Activated naive CD8-positive, alpha-beta T cell treated with anti-CD3 and anti-CD28 coated beads, Interleukin-2, amount 50 U/mL, for 24 hours (primary cell): ENCODE measurements at places on chromosomes 3 and 15.

DNA sequence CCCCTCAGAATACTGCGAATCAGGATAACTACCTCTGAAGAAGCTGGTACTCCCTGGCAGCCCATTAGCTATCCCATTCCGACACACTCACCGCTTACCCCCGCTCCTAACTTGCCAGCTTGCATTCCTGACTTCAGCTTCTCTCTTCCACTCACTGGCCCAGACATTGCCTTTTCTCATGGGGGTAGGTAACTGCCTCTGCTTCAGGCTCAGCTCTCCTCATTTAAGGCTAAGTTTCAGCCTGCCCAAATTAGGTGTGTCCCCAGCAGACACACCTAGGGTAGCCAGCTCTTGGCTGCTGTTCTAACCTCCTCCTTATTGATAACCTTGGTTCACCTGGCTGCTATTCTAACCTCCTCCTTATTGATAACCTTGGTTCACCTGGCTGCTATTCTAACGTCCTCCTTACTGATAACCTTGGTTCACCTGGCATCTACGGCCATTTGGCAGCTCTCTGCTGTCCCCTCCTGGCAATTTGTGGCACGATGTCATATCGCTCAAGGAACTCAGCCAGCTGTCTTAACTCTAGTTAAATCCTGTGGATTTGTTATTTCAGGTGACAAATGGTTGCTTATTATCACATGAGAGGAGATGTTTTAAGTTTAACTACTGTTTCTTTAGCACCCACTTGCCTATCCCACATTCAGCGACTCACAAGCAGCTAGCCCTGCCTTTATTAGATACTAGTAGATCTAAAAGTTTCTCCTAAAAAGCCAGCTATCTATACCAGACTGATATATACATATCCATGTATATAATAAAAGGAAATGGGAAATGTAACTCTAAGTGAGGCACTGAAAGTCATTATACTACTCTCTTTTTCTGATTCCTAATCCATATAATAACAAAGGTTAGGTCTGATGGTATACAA is 106.5 kb upstream of the ACP3 start:
- peak; percentile 11 for DNase-seq

DNA sequence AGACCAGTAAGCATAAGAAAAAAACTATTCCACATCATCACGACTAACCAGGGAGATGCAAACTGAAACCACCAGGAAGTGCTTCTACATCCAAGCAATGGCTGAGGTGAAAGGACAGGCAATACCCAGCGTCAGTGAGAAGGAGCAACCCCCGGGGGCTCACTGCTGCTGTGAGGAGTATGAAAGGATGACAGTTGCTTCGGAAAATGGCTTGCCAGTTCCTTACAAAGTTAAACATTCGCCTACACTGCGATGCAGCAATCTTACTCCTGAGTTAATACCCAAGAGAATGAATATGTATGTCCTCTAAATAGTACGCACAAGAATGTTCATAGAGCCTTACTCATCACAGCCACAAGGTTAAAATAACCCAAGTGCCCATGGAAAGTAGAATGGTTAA is 13.3 kb upstream of the PLXNA1 start:
- DNase-seq, result no peak

GRCh38 chr15:99252326-99252725 is 1.0 kb downstream of the LRRC28 start:
- no peak for DNase-seq

- no peak for DNase-seq
Observed at GRCh38 chr3:16907243-16907642, 22.5 kb downstream of the PLCL2 start.

GRCh38 chr3:9137676-9138075 is 111.8 kb downstream of the SRGAP3 start:
- no peak for DNase-seq

GRCh38 chr3:155402656-155403055 is 109.2 kb upstream of the STRIT1 start:
- no peak for DNase-seq

DNA sequence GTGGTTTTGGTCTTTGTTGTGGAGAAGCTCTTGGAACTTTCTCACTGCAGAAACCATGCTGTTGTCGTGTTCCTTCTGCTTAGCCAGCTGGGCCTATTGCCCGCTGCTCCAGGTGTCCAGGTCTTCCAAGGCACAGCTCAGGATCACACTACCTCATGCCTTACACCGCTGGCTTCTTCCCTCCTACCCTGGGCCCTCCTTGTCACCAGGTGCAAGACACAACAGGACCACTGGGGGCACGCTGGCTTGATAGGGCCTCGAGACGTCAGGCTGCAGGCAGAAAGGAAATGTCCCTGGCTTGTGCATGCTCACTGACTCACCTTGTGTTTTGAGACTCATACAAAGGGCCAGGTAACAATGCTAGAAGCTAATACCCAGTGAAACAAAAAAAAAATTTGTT is 32.3 kb downstream of the PAQR9 start:
- DNase-seq, result peak; percentile 5

- DNase-seq, result no peak
Observed at GRCh38 chr3:190644035-190644434, 130.2 kb downstream of the IL1RAP start.

DNA sequence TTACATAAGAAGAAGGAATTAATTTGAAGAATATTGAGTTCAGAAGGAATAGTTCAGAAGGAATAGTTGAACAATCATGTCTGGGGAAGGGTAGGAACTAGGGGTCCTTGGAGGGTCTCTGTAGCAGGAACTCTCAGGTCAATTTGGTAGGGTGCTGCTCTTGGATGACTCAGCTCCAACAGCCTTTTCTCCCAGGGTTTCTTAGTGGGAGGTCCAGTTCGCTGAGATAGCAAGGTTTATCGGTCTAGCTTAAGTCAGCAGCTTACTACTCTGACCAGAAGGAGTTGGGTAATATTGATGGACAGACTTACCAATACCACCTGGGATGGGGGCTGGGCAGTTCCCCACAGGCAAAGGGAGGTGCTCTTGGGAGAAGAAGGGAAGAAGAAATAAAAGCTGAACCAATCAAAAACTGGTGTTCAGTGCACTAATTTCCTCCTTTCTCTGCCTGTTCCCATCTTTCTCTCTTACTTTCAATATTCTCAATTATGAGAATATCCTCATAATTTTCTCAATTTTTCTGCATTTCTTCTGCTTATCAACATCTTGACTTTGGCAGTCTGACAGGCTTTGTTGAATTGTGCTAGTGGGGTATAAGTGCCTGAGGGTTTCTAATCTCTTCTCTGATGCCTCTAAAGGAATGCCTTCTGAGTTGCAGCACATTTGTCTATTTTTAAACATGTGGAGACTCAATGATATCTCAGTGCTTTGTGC is 14.4 kb upstream of the MITF start:
- no peak for DNase-seq

DNA sequence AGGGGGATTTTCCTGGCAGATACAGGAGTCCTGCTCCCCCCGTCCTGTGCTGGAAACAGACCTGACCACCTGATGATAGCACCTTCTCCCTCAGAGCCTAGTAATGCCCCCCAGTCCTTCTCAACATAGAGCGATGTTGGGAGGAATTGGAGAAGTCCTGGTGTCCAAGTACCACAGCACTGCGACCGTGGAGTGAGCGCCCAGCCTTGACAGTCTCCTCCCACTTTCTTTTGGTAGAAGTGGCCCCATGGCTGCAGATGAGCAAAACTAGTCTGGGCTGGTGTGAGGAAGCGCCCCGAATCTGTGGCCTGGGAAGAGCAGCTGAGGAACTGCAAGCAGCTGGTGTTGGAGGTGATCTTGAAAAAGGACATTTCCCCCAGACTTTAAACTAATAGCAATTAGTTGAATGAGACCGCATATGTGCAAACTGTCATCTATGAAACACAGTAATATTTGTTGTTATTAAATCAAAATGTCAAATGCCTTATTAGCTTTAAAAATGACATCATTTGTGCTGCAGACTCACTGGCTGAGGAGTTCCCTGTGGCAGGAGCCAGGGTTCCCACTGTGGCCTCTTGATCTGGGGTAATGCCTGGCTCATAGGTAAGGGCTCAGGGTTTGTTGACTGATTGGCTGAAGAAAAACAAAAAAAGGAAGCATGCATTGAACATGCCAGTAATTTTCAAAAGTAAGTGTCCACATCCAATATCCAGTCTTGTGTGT is 121.8 kb downstream of the CACNA2D3 start:
- no peak for DNase-seq

DNA sequence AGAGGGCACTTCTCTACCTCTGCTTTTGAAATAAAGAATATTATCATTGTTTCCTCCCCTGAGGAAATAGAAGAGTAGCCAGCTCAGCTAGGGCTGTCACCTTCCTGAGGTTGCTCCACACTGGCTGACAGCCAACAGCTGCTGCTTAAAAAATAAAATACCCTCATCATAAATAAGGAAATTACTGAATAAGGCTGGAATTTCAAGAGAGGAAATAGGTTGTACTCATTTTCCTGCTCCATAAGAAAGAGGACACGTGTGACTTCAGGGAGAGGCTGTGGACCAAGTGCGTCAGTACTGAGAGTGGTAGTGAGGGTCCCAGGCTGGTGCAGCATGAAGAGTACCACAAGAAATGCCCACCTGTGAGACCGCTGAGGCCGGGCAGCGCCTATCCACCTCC is 8.1 kb upstream of the C2CD4B start:
- no peak for DNase-seq

DNA sequence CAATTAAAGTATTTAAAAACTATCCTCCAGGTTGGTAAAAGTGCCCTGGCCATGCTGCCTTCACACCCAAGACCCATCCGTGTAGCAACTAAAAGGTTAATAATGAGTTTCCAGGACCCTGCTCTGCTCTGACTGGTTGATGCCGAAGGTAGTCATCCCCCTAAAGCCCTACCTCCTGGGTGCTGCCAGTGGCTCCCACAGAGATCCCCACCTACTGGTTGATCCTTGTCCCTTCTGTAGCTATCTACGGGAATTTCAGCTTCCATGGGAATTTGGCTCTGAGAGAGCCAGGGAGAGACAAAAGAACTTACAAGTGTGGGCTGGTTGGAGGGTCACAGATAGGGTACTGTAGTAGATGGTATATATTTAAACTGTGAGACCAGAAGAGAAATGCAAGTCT is 110.6 kb upstream of the NANOGP8 start:
- no peak for DNase-seq

GRCh38 chr3:74357881-74358280 is 256.6 kb downstream of the CNTN3 start:
- DNase-seq, result no peak
